CD4-positive, alpha-beta T cell treated with Interferon gamma for 1 hour (primary cell): ENCODE measurements at places on chromosomes 12 and 14.

DNA sequence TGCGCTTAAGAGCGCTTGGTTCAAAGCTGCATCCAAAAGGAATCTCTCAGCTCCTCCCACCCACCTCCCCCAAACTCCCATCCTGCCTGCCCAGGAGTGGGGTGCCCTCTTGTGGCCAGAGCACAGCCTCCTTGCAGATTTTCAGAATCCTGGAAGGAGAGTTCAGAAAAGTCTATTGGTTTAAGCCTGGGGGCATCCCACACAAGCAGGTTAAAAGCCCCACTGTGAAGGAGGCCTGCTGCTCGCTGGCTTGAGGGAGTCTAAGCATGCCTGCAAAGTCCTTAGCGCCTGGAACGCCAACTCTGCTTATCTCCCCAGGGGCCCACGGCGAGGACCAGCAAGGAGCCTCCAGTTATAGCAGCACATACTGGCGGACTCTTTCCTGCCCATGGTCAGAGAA lies 297.1 kb downstream of the KSR2 start:
- DNase-seq: no peak

GRCh38 chr12:4168036-4168435 lies 105.5 kb upstream of the CCND2 start:
- DNase-seq: no peak

- no peak for DNase-seq
Observed at GRCh38 chr14:58805605-58806409, 168.0 kb downstream of the DACT1 start.

GRCh38 chr14:91946622-91947474 lies 646 bp downstream of the FBLN5 start:
- DNase-seq: no peak

- DNase-seq: no peak
Observed at GRCh38 chr12:106527356-106527755, 55.4 kb upstream of the RFX4 start.

DNA sequence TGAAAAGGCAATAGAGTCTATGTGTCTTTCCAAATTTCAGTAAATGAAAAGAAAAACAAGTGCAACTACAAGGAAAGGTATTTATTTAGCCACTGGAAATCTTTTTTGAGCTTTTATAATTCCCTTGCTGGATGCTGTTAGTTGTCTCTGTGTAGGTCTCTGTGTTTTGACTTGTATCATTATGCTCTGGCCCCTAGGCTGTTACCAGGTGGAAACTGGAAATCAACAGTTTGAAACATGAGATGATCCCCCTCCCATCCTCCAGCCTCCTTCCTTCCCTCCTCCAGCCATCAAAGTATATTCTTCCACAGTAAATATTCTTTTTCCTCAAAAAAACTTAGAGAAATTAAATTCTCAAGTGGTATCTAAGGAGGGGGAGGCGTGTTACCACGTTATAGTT lies 934 bp upstream of the DCN start:
- no peak for DNase-seq

DNA sequence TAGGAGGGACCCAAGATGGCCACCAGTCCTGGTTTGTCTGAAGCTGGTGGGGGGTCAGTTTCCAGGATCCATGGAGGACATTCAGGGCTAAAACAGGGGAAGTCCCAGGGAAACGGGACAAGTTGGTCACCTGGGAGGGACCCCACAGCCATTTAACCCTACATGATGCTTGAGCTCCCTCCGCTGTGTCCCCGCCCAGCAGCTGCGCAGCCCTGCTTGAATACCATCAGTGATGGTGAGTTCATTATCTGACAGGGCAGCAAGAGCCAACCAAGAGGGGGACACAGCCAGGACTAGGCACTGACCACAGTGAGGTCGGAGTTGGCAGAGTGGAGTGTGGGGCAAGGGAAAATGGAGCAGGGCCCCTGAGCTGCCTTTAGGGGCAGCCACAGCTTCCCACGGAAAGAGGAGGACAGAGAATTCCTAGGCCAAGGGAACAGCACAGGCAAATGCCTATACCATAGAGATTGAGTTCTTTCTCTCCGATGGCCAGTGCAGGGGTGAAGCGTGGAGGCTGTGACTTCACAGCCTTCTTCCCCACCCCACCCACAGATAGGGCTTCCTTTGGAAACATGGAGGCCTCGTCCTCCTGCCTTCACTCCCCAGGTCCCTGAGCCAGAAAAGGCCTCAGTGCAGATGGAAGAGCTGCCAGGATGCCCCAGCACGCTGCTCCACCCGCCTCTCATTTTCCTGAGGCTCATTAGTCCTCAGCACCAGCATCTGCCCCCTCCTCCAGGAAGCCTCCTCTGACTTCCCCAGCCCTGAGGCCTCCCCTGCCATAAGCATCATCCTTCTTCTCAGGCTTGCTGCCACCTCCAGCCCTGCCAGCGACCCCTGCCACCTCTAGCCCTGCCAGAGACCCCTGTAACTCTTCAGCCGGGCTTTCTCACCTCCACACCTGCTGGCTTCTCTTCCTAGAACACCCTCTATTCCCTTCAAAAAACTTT lies 51.4 kb downstream of the CYP46A1 start:
- no peak for DNase-seq

- DNase-seq: no peak
Observed at GRCh38 chr14:70811578-70811977, 2.3 kb upstream of the MAP3K9 start.

DNA sequence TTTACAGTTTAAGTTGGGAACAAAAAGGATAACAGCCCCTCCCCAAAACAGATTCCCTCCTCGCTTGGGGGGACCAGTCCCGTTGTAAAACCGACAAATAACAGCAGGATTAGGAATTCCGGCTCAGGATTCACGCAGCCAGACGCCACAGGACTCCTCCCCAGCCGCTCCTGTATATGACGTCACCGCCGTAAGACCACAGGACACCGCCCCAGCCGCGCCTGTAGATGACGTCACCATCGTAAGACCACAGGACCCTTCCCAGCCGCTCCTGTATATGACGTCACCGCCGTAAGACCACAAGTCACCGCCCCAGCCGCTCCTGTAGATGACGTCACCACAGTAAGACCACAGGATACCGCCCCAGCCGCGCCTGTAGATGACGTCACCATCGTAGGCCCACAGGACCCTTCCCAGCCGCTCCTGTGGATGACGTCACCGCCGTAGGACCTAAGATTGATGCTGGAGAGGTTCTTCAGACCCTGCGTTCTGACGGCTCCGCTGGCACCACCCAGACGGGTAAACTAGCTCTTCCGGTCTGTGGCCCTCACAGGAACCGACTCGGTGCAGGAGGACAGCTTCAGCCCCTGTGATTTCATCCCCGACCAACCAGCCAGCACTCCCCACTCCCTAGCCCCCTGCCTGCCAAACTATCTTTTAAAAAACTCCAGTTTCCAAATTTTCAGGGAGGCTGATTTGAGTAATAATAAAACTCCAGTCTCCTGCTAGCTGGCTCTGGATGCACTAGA lies 43.9 kb upstream of the FBRSL1 start:
- DNase-seq: peak; percentile 91

GRCh38 chr12:107159384-107159900 lies 66.1 kb upstream of the CRY1 start:
- DNase-seq: no peak

DNA sequence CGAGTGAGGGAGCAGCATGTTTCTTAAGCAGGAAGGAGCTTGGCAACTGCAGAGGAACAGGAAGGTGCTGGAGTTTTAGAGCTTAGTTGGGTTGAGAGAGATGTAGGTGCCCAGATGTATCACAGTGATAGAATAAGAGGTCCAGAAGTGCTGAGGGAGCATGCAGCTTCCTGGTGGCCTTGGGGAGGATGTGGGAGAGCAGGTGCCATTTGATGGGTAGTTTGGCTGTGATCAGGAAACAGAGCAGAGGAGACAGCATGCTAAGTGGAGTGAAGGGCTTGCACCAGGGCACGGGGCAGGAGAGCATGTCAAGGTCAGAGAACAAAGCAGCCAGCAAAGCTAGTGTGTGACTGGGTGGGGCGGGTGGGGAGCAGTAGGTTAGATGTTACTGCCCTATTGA lies 74.8 kb downstream of the PAPOLA start:
- no peak for DNase-seq

- no peak for DNase-seq
Observed at GRCh38 chr14:72472845-72473244, 421.1 kb downstream of the DPF3 start.

DNA sequence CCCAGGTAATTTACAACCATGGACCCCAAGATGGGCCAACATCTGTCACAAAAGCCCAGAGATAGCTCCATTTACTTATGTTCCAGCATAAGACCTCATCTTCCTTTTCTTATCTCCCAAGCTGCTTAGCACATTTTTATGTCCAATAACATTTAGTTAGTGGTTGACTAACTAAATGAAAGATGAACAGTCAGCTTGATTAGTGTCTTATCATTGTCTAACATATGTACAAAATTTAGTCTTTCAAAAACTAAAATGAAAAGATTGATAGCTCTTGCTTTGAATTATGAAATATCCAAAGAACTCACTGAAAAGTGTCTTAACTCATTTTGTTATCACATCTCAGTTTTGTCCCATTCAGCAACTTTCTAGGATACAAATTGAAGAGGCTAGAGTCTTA lies 163.1 kb upstream of the EGLN3 start:
- no peak for DNase-seq

DNA sequence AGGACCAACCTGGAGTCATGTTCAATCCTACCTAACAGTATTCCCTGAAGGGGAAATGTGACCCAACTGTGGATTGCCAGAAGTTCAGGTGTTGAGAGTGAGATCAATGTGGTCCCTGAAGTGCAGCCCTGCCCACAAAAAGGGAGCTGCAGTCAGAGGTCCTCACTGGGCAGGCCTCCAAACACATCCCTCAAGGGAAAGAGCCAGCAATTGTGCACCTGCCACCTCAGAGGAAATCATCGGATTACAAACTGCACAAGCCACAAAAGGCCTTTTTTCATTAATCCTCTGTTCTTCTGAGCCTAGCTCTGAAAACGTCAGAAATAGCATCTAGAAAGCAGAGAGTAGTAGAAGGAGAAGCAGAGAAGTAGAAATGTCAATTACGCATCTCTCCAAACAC lies 10.8 kb upstream of the MDM1 start:
- DNase-seq: no peak

DNA sequence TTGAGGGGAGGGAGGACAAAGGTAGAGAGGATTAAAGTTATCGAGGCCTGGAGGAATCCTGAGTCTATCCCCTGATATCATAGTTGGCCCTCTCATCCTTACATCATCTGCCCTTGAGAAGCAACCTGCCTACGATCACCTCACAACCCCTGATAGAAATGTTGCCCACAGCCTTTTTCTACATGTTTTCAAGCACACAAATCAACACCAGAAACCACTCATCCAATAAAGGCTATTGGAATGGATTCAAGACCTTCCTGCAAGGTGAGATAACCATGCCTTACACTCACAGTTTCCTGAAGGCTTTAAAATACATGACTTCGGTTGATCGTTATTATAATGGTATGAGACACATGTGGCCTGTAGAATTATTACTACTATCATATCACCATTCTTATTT lies 175.7 kb upstream of the EGLN3 start:
- no peak for DNase-seq

DNA sequence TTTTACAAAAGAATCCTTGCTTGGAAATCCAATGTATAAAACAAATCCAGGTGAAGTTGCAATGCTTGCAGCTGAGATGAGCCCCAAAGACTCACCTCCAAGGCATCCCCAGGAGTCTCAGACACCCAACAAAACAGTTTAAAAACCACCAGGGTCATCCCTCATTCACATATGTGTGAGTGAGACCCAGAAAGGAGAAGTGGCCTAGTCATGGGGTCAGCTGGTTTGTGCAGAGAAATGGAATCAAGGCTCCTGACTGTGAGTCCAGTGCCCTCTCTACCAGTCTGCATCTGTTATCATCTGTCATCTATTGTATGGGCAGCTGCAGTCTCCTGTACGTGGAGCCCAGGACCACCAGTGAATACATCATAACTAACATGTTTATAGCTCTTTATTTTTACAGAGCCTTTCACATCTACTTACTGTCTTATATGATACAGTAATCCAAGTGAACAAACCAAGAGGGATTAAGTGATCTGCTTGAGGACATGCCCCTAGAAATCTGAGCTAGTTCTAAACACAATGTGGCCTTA lies 27.1 kb downstream of the PLEKHG7 start:
- DNase-seq: no peak

DNA sequence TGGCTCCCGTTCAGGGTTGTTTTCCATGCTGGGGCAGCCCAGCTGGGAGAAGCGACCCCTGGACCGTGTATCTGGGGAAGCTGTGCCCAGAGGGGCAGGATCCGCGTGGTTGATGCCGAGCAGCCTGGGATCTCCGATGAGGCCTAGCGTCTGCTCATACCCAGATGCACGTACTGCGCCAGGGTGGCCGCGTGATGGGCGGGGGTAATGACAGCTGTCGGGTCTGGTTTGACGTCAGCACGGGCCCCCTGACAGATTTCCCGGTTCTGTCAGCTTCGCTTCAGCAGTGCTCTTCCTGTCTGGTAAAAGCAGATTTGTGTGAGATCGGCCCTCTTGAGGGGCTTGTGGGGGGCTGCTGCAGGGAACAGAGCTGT lies 147.3 kb downstream of the TSPAN9 start:
- no peak for DNase-seq

DNA sequence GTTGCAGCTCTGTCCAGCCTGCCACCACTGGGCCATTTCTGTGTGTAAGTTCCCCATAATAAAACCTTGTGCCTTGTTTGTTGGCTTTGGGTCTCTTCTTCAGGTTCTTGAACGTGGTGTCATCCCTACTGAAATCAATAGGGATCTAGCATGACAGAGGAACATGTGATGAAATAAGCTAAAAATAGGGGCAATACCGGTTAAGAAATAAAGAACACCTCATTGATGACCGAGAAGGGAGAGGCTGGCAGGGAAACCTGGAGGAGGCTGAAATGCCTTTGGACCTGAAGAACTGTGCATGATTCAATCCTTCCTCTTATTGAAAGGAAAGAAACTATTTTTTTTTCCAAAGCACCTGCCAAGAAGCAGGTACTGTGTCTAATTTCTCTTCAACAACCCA lies 172.3 kb downstream of the PPM1H start:
- no peak for DNase-seq

DNA sequence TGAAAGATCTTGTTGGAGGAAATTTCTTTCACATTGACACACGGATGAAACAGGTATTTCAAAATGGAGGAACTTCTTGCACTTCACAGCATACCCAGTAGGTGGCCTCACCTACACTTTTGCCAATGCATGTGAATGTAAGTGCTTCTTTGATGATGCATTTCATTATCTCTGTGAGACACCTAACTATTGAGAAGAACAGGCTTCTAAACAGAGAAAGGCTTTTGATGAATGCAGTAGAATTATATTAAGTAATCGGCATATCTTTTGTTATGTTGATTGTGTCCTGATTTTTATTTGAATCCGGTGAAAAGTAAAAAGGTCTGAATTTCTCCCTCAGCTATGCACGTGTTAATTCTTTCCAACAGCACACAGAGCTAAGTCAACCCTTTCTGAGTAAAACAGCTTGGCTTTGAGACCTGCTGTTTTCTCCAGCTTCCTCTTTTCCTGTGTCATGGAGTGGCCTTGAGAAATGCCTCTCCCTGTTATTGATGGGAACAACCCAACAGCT lies 399.0 kb downstream of the NAV3 start:
- DNase-seq: no peak

DNA sequence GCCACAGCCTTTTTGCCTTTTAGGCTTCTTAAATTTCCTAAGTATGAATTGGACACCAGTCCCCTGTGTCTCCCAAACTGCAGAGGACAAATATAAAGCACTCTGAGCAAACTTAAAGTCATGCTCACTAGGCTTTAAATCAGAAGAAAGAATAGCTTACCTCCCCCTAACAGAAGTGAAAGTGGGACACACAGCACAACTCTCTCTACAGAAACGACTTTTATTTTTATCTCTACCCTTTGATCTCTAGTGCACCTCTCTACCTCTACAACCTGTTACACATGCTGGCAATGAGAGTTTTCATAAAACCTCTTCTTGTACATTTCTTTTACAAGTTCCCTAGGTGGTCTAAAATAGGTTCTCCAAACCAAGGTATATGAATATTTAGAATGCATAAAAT lies 19.7 kb downstream of the IAPP start:
- DNase-seq: no peak
